ENCODE measurements at places on chromosomes 6 and 20. TPM values are rescaled to one million over a fixed set of nuclear protein-coding genes. Genes with fewer than 3 reads are reported as not detected.

GRCh38 chr20:43507150-43508080 is at the start of gene L3MBTL1:
Gene L3MBTL1, plus strand, starts transcription at chr20:43507697. Its CDS starts 5,807 bp downstream, at chr20:43513504.
- DNase-seq = peak; percentile 83

GRCh38 chr6:126199466-126199865 is 140.4 kb upstream of the CENPW start:
- DNase-seq = no peak

- DNase-seq = no peak
Measured at GRCh38 chr20:20215976-20216727, 151.8 kb upstream of the INSM1 start.

- no peak for DNase-seq
Measured at GRCh38 chr20:46089167-46089416, 670 bp downstream of the NCOA5 start.

DNA sequence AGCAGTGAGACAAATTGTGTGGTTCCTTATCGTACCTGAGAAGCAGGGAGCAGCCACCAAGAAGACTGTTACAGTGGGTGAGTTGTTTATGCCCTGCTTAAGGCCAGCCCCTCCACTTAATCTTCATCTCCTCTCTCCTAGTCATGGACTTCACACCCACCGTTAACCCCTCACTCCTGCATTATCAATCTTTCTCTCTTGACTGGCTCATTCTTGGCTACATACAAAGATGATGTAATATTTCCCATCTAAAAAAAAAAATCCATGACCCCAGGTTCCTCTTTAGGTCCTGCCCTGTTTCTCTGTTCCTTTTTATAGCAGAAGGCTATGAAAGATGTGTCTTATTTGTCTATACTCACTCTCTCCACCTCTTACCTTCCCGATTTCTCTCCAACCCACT is 72.4 kb downstream of the SHLD1 start:
- DNase-seq = no peak

GRCh38 chr6:6734479-6735465 is 146.3 kb downstream of the LY86 start:
- no peak for DNase-seq

DNA sequence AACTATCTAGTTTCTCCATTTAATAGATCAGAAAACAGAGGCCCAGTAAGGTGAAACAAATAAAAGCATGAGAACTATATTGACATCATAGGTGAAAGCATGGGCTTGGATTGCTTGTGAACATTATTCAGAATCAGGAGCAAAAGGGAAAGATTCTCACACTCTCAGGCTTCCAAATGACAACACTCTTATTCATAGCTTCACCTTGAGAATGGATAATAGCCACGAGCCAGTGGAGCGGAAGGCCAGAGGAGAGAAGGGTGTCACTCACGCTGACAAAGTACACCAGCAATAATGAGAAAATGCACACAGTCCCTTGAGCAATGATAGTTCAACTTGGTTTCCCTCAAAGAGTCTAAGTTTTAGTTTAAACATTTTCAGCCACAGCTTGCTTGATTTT is 339.0 kb downstream of the TPBG start:
- no peak for DNase-seq

GRCh38 chr6:168990019-168990751 is 263.5 kb downstream of the THBS2 start:
- DNase-seq = no peak

DNA sequence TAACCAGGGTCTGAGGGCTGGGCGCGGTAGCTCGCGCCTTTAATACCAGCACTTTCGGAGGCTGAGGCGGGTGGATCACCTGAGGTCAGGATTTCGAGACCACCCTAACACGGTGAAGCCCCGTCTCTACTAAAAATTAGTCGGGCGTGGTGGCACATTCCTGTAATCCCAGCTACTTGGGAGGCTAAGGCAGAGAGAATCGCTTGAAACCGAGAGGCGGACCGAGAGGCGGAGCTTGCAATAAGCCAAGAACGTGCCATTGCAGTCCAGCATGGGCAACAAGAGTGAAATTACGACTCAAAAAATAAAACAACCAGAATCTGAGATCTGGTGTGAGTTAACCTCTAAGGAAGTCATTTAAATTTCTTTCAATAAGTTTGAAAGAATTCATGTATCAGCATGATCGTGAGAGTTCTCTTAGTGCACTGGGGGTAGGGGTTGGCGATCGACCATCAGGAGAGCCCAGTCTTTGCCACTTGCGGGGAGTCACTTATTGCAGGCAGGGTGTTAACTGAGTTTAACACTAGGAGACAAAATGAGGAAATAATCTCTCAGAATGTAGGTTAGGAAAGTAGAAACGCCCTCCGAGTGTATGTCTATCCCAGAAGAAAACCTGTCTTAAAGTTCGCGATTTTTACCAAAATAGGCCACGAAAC is 206.5 kb upstream of the ZNF184 start:
- DNase-seq = no peak

DNA sequence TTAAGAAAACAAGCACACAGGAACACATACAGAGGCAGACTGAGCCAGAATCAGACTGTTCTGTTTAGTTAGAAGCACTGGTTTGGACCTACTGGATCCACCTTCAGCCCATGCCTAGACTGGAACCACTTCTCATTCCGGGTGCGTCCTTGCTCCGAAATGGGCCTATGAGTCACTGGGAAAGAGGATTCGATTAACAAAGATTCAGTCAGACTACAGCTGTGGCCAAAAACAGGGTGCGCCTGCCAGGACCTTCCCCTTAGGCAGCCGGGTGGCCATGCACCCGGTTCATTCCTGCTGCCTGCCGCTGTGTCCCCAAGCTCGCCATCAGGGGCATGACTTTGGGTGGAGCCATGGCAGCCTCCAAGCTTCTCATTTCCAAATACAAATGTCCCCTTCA is 14.5 kb upstream of the KCNK5 start:
- DNase-seq = no peak

DNA sequence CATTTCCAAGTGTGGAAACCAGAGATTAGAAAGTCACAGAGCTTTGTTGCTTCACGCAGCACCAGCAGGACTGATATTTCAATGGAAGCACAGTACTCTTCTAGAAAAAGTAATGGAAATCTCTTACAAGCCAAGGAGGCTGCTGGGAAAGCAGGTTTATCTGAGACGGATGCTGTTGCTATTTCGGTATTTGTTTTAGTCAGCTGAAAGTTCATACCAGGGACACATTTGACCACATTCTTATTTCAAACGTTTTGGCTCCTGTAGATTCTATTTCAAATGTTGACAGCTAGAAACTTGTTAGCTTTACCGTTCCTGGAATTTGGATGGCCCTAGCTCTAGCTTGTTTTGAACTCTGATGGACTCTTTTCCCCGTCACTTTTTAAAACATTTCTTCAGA is 3.7 kb upstream of the TMEM242 start:
- DNase-seq = no peak

- no peak for DNase-seq
Measured at GRCh38 chr6:139647016-139647415, 272.6 kb upstream of the CITED2 start.

GRCh38 chr6:148143771-148144170 is 198.9 kb upstream of the SASH1 start:
- no peak for DNase-seq

DNA sequence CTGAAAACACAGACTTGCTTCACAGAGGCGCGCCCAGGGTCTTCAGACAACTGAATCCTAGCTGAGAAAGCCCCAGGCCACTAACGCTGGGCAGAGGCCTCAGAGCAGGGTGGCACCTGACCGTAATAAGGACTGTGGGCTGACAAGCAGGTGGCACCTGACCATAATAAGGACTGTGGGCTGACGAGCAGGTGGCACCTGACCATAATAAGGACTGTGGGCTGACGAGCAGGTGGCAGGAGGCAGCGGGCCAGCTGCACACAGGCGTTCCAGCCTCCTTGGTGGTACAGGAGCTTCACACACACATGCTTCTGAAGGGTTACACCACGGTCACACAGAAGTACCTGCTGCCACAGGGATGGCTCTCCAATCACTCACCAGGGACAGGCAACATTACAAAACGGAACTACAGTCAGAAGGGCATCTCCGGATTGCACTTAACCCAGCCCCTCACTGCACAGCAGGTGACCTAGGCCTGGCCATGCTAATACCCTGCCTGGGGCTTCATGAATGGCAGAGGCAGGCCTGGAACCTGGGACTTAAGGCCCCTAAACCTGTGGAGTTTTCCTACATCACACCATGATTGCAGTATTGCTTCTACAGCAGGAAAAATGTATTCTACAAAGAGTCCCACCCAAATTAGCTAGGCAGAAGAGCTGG is 50.8 kb downstream of the PSMG4 start:
- DNase-seq = no peak

GRCh38 chr20:11267762-11268335 is 594.0 kb upstream of the JAG1 start:
- DNase-seq = no peak

GRCh38 chr20:61263084-61263695 is 11.1 kb downstream of the CDH4 start:
- DNase-seq = peak; percentile 60

GRCh38 chr6:148745926-148746325 is 904 bp upstream of the UST start:
- DNase-seq = no peak

DNA sequence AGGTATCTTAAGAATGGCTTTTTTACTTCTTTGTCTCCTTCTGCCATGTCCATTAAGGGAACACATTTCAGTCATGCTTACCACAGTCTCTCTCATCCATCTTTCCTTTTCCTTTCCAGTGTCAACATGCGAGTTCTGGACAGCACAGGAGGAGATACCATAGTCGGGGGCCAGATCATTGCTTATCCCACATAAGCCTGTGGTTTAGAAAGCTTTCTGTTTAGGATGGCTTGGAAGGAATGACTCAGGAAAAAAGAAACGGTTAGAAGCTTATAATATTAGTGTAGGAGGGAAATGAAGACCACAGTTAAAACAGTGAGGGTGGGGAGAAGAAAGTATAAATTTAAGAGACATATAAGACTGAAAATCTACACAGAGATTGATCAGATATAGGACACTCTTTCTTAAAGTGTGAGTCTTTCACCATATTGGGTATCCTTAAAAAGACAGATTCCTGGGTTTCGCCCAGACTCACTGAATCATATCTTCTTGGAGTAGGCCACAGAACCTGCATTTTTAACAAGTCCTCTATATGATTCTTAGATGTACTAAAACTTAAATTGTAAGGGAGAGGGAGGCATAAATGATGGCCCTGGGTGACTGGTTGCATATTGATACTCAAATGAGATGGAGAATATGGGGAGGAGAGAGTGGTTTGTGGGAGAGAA is 36.1 kb downstream of the DSE start:
- DNase-seq = no peak

DNA sequence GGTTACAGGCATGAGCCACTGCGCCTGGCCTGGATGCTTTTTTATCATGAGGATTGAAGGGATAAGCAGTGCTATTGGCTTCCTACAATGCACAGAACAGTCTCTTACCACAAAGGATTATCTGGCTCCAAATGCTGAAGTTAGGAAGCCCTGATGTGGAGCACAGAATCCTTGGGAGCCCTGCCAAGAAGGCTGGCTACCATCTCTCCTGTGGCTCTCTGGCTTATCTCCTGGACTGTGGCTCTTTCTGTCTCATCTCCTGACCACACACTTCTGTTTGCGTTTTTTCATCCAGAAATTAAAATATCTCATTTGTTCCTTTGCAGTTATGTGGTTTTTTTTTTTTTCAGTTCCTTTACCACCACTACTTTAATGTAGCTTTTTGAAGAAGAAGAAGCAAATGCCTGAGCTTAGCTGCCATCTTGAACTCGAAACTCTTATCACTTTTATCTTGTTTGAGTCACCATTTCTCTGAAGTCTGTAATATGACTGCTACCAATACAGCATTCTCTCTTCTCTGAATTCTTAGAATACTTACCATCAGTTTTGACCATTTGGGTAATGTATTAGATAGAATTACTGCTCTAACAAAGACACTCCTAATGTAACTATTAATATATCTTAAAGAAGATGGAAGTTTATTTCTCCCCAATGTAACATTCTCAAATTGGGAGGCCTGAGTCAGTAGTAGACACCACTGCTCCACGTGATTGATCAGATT is 1044.7 kb downstream of the KIF16B start:
- no peak for DNase-seq

DNA sequence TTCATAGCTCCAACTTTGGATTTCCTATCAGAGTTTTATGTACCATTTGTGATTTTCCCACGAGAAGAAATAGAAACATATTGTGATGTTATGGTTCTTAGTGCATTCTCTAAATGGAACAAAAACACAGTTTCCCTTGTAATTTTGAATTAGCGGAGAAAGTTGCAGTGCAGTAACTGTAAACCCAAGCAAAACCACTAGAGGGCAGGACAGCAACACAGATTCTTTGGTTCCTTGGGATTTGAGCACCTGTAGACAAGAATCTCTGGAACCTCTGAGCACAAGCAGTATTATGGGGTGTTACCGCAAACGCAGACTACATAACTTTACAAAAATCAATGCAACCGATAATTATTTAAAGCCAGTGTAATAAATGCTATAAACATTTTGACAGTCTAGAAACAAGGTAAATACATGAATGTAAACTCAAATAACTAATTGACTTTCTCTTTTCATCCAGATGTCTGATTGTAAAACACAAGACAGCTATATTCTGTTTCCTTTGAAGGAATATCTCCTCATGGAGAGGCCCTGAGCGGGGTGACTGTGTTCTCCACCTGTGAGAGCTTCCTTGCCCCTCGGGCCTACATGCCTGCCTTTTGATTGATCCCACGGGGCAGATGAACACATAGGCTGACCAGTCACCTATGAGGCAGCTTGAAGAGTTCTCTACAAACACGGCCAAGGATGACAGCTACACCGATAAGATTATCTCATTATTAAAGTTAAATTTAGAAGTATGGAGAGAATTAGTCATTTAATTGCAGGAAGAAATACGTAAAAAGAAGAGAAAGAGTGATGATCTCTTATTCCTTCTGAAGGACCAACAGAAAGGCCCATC is 67.5 kb upstream of the COL21A1 start:
- DNase-seq = peak; percentile 40

DNA sequence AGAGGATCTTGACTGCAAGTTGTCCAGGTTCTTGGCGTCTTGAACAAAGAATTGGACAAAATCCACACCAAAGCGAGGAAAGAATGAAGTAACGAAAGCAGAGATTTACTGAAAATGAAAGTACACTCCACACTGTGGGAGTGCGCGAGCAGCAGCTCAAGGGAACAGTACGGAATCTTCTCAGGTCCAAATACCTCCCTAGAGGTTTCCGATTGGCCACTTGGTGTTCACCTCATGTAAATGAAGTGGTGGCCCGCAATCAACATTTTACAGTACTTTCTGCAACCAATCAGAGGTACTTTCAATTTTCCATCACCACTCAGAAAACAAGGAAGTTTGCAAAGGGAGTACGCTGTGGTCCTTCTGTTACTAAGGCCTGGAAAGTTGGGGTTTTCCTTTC is 122.4 kb downstream of the PTPRK start:
- no peak for DNase-seq

- DNase-seq = no peak
Measured at GRCh38 chr6:51382847-51383246, 564.2 kb downstream of the TFAP2B start.

Gene ROS1
- total RNA-seq = not detected

Gene ASIP
- total RNA-seq = not detected

Gene TSHZ2
- total RNA-seq = not detected

Gene HLA-DQA2
- total RNA-seq = not detected

Gene PABPC1L
- total RNA-seq = 83.5 TPM

Gene SOX18
- total RNA-seq = 1.6 TPM

Gene GGTLC1
- not detected for total RNA-seq

Gene COL21A1
- 1.4 TPM for total RNA-seq

Measured in H9 (cell line).